NCI-H1092 (cell line): ENCODE measurements at places on chromosomes 1 and 21.

- peak; percentile 10 for DNase-seq
Observed at GRCh38 chr1:25572708-25573590, 29.5 kb downstream of the LDLRAP1 start.

DNA sequence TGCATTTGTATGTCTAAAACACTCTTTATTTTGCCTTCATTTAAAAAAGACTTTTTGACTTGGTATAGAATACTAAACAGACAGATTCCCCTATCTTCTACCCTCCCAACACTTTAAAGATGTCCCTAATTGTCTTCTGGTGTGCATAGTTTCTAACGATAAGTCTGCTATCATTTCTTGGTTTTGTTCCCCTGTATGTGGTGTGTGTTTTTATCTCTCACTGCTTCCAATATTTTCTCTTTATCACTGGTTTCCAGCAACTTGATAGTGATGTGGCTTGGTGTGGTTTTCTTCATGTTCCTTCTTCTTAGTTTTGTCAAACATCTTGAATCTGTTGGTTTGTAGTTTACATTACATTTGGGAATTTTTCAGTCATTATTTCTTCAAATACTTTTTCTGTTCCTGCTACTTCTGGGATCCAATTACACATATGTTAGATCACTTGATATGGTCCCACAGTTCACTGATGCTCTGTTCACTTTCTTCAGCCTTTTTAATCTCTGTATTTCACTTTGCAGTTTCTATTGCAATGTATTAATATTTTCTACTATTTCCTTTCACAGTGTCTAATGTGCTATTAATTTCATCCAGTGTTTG lies 23.2 kb downstream of the F5 start:
- DNase-seq: no peak

DNA sequence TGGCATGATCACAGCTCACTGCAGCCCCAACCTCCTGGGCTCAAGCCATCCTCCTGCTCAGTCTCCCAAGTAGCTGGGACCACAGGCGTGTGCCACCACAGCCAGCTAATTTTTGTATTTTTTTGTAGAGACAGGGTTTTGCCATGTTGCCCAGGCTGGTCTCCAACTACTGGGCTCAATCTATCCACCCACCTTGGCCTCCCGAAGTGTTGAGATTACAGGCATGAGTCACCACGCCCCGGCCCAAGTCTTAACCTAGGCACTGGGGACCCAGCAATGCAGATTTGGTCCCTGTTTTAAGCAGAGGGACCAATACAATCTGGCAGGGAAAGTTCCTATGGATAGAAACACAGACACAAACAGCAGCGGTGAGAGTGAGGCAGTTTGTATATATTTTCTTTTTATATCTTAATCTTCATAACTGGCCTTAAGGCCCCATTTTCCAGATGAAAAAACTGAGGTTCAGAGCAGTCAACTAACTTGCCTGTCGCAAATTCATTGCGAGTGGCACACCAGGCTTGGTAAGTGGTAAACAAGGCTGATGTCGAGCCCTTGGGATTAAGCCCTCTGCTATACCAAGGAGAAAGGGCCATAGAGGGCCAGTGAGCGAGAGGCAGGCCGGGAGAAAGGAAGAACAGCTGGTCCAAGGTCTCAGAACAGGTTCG lies 77.8 kb upstream of the TINAGL1 start:
- DNase-seq: no peak

- DNase-seq: no peak
Observed at GRCh38 chr1:229229721-229230139, 41.2 kb upstream of the RAB4A start.

- no peak for DNase-seq
Observed at GRCh38 chr1:3501856-3502640, 47.6 kb downstream of the ARHGEF16 start.

DNA sequence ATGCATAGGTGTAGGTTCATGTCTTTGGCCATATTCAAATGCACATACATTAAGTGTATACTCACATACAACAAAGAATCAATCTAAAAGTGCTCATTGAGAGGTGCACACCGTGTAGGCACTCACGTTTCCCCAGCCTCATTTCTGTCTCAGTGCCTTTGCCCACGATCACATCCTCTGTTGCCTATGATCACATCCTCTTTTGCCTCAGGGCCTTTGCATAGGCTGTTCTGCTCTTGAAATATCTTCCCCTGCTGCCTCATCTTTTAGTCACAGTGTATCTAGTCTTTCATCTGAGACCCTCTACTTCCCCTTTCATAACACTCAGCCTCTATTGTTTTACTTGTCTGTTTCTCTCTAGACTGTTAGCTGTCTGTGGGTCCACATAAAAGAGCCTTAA lies 69.3 kb downstream of the FOXD2 start:
- no peak for DNase-seq

GRCh38 chr1:7646981-7647901 lies 123.9 kb upstream of the VAMP3 start:
- DNase-seq: peak; percentile 55

GRCh38 chr1:2642560-2643413 lies 10.0 kb upstream of the MMEL1 start:
- DNase-seq: peak; percentile 82

- no peak for DNase-seq
Observed at GRCh38 chr1:13513063-13513894, 524 bp downstream of the LRRC38 start.

GRCh38 chr1:201585093-201585483 lies 46.2 kb downstream of the NAV1 start:
- no peak for DNase-seq

- no peak for DNase-seq
Observed at GRCh38 chr1:77639056-77639455, 43.4 kb downstream of the ZZZ3 start.

- peak; percentile 28 for DNase-seq
Observed at GRCh38 chr1:222464841-222465210, 83.1 kb downstream of the HHIPL2 start.

DNA sequence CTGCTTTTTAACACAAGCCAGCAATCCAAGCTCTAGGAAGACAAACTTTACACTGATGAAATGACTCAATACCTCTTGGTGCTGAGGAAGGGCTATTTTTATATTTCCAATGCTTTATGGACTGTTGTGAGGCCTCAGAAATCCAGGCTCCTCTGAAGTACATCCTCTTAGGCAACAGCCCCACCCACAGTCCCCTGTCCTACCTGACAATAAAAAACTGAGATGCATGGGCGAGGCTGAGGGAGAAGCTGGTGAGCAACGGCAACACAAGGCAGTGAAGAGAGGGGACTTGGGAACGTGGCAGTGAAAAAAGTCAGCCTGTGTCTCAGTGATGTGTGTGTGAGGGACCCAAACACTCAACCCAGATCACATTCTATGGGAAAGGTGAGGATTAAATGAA lies 10.1 kb upstream of the CPT2 start:
- DNase-seq: no peak

DNA sequence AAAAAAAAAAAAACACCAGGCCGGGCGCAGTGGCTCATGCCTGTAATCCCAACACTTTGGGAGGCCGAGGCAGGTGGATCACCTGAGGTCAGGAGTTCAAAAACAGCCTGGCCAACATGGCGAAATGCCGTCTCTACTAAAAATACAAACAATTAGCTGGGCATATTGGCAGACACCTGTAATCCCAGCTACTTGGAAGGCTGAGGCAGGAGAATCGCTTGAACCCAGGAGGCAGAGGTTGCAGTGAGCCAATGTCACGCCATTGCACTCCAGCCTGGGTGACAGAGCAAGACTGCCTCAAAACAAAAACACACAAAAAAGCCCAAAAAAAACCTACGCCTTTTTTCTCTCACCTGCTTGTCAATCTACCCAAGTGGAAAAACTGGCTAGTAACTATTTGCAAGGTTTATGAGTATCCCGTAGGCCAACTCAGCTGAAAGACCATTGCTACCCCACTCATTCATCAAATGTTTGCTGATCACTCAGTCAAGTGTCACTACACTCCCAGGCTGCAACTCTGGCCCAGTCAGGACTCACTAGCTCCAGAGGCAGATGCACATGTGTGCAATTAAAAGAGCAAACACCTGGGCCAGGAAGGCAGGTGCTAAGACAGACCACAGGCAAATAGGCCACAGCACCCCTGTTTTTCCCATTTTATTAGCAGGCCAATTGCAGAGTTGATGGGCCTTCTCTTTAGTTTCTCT lies 2.0 kb downstream of the CSRP1 start:
- DNase-seq: peak; percentile 37

- no peak for DNase-seq
Observed at GRCh38 chr1:210786546-210786945, 347.4 kb downstream of the KCNH1 start.

- no peak for DNase-seq
Observed at GRCh38 chr1:233627376-233627775, 13.5 kb downstream of the KCNK1 start.

GRCh38 chr1:209400351-209401220 lies 182.9 kb upstream of the CAMK1G start:
- DNase-seq: no peak

DNA sequence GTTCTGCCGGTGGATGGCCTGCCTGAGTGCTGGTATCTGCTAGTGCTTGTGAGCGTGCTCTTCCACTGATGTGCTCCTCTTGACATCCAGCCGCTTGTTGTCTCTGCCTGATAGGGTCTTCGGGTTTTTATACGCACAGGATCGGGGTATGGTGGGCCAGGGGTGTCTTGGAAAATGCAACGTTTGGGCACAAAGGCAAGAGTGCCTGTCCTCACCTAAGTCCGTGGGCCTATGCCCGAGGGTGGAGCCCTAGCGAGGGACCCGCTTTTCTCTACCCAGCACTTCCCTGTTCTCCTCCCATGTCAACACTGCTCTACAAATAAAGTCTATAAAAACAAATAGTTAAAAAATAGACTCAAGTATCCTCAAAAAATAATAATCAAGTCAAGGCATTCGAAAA lies 1007.8 kb downstream of the PLA2G4A start:
- DNase-seq: no peak

- DNase-seq: no peak
Observed at GRCh38 chr1:175182201-175182746, 10.3 kb downstream of the KIAA0040 start.

GRCh38 chr21:36858320-36858957 lies 108.0 kb downstream of the HLCS start:
- DNase-seq: no peak

- DNase-seq: no peak
Observed at GRCh38 chr1:153963850-153964331, 554 bp upstream of the SLC39A1 start.

DNA sequence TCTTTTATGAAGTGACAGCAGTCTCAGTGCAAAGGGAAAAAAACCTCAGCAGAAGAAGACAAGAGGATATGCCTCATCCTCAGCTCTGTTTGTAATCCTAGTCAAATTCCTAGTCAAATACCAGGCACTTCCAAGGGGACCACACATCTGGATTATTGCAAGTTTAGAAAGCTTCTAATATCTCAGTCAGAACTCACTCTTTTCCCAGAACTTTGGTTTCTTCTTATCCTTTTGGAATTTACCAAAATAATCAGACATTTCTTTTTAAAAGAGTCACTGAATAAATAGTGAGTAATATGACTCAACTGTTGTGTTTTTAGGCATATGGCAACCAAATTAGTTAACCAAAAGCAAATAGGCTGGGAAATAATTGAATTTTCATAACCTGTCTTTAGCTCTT lies 47.8 kb downstream of the PRRX1 start:
- no peak for DNase-seq

- DNase-seq: no peak
Observed at GRCh38 chr1:84152649-84153056, 8.6 kb downstream of the PRKACB start.

- no peak for DNase-seq
Observed at GRCh38 chr1:240242601-240243144, 151.0 kb downstream of the FMN2 start.

DNA sequence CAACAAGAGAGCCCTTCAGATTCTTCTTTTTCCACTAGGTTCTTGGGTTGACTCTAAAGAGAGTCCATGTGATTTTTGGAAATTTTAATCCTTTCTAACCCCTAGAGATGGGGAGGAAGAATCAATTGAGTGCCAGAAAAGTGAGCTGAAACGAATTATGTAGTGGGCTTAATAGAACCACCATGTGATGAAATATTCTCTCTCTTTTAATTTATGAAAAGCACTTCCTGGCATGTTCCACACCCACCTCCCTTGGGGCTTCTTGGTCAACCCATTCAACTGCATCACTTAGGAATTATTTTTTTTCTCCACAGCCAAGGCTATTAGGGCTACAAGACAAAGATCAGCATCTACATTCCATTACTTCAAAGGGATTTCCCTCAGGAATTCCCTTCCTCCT lies 79.6 kb downstream of the ZC3H11B start:
- DNase-seq: no peak

DNA sequence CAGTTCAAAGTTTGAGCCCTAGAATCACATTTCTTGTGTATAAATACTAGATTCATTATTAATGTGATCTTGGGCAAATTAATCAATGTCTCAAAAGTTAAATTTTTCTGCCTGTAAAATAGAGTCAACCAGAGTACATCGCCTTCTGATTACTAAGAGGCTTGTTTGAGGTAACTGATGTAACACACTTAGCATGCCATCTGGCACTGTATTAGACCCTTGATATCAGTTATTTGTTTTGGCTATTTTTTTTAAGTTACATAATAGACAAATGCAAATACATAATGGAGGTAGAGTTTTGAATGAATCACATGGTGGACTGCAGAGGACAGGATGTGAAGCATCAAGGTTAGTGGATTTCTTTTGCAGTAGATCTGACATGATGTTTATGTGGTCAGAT lies 298.4 kb downstream of the ADGRL2 start:
- DNase-seq: no peak

- no peak for DNase-seq
Observed at GRCh38 chr1:172069534-172069933, 228.2 kb downstream of the DNM3 start.

GRCh38 chr1:21937372-21938121 lies 437 bp upstream of the HSPG2 start:
- peak; percentile 49 for DNase-seq

DNA sequence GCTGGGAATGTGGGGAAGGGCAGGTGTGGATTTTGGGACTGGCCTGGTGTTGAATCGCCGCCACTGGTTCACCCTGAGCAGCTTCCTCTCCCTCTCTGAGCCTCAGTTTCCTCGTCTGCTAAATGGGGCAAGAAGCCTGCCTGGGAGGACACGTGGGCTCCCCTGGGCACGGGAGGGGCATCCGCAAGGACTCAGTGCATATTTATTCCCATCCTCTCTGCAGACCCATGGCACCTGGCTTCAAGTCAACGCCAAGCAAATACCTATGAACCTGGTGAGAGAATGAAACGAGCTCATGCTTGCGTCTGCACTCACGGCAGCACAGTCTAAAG lies 234.4 kb downstream of the PTPRU start:
- no peak for DNase-seq

DNA sequence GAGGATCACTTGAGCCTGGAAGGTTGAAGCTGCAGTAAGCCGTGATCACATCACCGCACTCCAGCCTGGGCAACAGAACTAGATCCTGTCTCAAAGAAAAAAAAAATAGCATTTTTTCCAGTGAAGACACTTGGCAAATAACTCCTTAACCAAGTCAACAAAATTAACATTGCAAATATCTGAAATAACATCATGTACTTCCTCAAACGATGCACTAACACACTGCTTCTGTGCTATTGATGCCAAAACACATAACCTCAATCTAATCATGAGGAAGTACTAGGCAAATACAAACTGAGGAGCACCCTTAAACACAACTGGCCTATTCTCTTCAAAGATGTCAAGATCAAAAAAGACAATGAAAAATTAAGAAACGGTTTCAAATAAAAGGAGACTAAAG lies 32.3 kb downstream of the PABPC4 start:
- no peak for DNase-seq

GRCh38 chr1:159799446-159799985 lies 2.6 kb upstream of the FCRL6 start:
- DNase-seq: no peak
